Stimulated activated CD4-positive, alpha-beta T cell treated with anti-CD3 and anti-CD28 coated beads, Interleukin-15, amount 100 ng/mL, for 24 hours (primary cell): ENCODE measurements at places on chromosomes 6 and 20.

GRCh38 chr6:118787724-118788423 is 106.1 kb upstream of the ASF1A start:
- DNase-seq: no peak

- DNase-seq: no peak
Observed at GRCh38 chr6:162615016-162615705, 112.4 kb downstream of the PRKN start.

GRCh38 chr6:54830216-54830615 is 16.4 kb upstream of the FAM83B start:
- DNase-seq: no peak

GRCh38 chr6:91447081-91447480 is 860.2 kb upstream of the MAP3K7 start:
- DNase-seq: no peak

- DNase-seq: no peak
Observed at GRCh38 chr6:151294561-151295101, 54.9 kb downstream of the AKAP12 start.

GRCh38 chr20:46207793-46208192 is 89.7 kb downstream of the CD40 start:
- DNase-seq: no peak
